ENCODE measurements at places on chromosomes 2 and 18. TPM values are rescaled to one million over a fixed set of nuclear protein-coding genes. Genes with fewer than 3 reads are reported as not detected.
A peak's percentile ranks its signal among the peaks of the same experiment; 100 is the strongest.

The VAMP5 gene
- 8.4 TPM for total RNA-seq

The PLB1 gene
- total RNA-seq, result 7.4 TPM

The TCF7L1 gene
- total RNA-seq, result 7.0 TPM

The PMAIP1 gene
- 4.1 TPM for total RNA-seq

The LRRTM4 gene
- total RNA-seq, result 6.2 TPM

The SALL3 gene
- total RNA-seq, result 40.8 TPM

The BMP10 gene
- total RNA-seq, result not detected

The MAL gene
- 3.1 TPM for total RNA-seq

The HYCC2 gene
- total RNA-seq, result 13.6 TPM

The SMCHD1 gene
- total RNA-seq, result 65.1 TPM

The MEP1B gene
- 0.34 TPM for total RNA-seq

DNA sequence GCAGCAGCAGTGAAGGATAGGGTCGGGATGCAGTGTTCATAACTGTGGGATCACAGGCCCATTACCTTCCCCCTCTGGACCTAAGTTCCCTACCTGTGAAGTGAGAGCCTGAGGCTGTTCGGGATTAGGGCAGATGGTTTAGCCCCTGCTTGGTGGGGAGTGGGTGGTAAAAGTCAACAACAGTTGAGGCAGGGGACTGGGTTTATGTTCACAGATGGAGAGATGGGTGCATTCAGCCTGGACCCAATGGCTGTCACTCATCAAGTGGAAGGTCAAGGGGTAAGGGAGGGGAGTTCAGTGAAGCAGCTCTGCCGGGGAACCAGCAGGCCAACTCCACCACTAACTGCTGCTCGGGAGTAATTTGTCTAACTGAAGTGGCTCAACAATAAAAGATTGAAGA lies 180.4 kb downstream of the FAM210A start:
- no peaks in the 10 kb centered on the region for H3K27me3 ChIP-seq
- H3K36me3 ChIP-seq, result no peaks in the 10 kb centered on the region
- H3K27ac ChIP-seq, result no peak overlapping the region
- peaks cover 28% of the 10 kb centered on the region for H3K4me1 ChIP-seq
- H3K4me3 ChIP-seq, result no peak overlapping the region
- DNase-seq, result no peak

DNA sequence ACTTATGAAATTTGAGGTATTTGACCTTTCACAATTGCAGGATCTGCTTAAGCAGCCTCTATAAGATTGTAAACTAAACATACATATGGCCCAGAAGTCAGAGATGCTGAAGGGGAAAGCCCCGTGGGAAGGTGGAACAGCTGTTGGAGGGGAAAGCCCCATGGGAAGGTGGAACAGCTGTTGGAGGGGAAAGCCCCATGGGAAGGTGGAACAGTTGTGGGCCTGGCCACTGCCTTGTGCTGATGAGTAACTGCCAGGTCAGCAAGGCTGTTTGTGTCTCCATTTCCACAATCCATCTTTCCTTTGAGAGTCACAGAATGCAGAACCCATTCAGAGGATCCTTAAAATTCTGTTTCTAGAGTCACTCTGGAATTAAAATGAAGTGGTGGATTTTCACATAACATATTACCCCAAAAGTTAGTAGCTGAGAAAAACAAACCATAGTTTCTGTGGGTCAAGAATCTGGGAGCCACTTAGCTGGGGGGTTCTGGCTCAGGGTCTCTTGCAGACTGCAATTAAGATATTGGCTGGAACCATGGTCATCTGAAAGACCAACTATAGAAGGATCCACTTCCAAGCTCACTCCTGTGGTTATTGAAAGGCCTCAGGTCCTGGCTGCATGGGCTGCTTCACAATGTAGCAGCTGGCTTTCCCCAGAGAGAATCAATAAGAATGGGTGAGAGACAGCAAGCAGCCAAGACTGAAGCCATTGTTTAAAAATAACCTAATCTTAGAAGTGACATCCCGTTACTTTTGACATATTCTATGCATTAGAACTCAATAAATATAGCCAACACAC lies 86.6 kb upstream of the CAVIN2 start:
- DNase-seq, result no peak
- no peak overlapping the region for H3K4me3 ChIP-seq
- H3K27ac ChIP-seq, result no peak overlapping the region
- no peaks in the 10 kb centered on the region for H3K27me3 ChIP-seq

DNA sequence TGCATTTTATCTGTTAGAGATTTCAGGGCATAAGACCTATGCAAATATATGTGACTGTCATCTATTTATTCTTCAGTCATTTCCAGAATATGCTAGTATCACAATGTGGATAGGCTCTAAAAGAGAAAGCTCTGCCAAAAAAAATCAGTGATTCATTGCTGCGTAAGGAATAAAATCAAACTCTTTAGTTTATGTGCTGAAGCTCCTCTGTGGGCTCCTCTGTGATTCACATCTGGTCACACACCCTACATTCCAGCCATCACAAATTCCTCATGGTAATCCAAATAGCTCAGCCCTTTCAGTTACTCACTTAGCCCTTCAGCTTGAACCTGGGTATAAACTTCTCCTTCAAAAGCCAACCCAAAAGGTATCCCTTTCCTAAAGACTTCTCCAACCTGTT lies 21.4 kb downstream of the DLGAP1 start:
- no peaks in the 10 kb centered on the region for H3K4me1 ChIP-seq
- no peak overlapping the region for H3K4me3 ChIP-seq
- DNase-seq, result no peak
- no peaks in the 10 kb centered on the region for H3K27me3 ChIP-seq
- H3K27ac ChIP-seq, result no peak overlapping the region

- H3K27ac ChIP-seq, result no peak overlapping the region
- no peaks in the 10 kb centered on the region for H3K36me3 ChIP-seq
- no peak for DNase-seq
- H3K4me1 ChIP-seq, result no peaks in the 10 kb centered on the region
- no peaks in the 10 kb centered on the region for H3K27me3 ChIP-seq
- no peak overlapping the region for H3K4me3 ChIP-seq
Measured at GRCh38 chr18:27793013-27793785, 383.7 kb downstream of the CDH2 start.

GRCh38 chr2:190572246-190572645 lies 37.7 kb upstream of the NEMP2 start:
- no peaks in the 10 kb centered on the region for H3K4me1 ChIP-seq
- H3K27me3 ChIP-seq, result no peaks in the 10 kb centered on the region
- no peak overlapping the region for H3K4me3 ChIP-seq

- no peak overlapping the region for H3K27ac ChIP-seq
- no peaks in the 10 kb centered on the region for H3K36me3 ChIP-seq
- no peak overlapping the region for H3K4me3 ChIP-seq
- no peak for DNase-seq
- H3K4me1 ChIP-seq, result no peaks in the 10 kb centered on the region
Measured at GRCh38 chr2:100953406-100954043, 48.6 kb upstream of the RPL31 start.

DNA sequence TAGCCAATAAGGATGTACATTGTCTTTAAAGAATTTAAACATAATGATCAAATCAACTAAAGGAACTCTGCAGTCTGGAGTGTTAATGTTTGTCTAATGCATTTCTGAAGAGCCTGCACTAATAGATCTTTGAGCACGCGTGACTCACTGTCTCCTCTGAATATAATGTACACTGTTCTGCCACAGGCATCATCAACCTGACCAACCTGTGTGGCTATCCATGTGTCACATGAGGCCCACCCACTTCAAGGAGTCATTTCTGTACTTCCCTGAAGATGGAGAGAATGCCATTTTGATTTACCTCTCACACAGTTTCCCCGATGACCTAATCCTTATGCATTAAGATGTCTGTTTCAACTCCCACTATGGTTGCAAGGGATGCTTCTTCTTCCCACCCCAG lies 434.0 kb upstream of the SPHKAP start:
- H3K27me3 ChIP-seq, result no peaks in the 10 kb centered on the region
- no peaks in the 10 kb centered on the region for H3K4me1 ChIP-seq
- no peak for DNase-seq
- H3K4me3 ChIP-seq, result no peak overlapping the region
- H3K27ac ChIP-seq, result no peak overlapping the region

GRCh38 chr18:11183637-11184036 lies 34.3 kb upstream of the PIEZO2 start:
- H3K4me1 ChIP-seq, result no peaks in the 10 kb centered on the region
- no peak overlapping the region for H3K27ac ChIP-seq
- H3K36me3 ChIP-seq, result no peaks in the 10 kb centered on the region
- no peak for DNase-seq

GRCh38 chr2:203689426-203690116 lies 16.9 kb upstream of the CD28 start:
- DNase-seq, result no peak
- H3K27me3 ChIP-seq, result no peaks in the 10 kb centered on the region
- H3K27ac ChIP-seq, result no peak overlapping the region
- no peaks in the 10 kb centered on the region for H3K36me3 ChIP-seq

- no peaks in the 10 kb centered on the region for H3K36me3 ChIP-seq
- no peak overlapping the region for H3K27ac ChIP-seq
- no peaks in the 10 kb centered on the region for H3K4me1 ChIP-seq
- H3K4me3 ChIP-seq, result no peak overlapping the region
Measured at GRCh38 chr18:51153659-51154371, 43.7 kb downstream of the MEX3C start.

- H3K27ac ChIP-seq, result no peak overlapping the region
- H3K4me3 ChIP-seq, result no peak overlapping the region
- no peaks in the 10 kb centered on the region for H3K27me3 ChIP-seq
Measured at GRCh38 chr2:481388-481787, 193.5 kb upstream of the ALKAL2 start.

GRCh38 chr2:200762127-200762526 lies 49.6 kb upstream of the BZW1 start:
- no peak overlapping the region for H3K4me3 ChIP-seq
- no peak for DNase-seq
- no peaks in the 10 kb centered on the region for H3K27me3 ChIP-seq
- no peaks in the 10 kb centered on the region for H3K36me3 ChIP-seq

DNA sequence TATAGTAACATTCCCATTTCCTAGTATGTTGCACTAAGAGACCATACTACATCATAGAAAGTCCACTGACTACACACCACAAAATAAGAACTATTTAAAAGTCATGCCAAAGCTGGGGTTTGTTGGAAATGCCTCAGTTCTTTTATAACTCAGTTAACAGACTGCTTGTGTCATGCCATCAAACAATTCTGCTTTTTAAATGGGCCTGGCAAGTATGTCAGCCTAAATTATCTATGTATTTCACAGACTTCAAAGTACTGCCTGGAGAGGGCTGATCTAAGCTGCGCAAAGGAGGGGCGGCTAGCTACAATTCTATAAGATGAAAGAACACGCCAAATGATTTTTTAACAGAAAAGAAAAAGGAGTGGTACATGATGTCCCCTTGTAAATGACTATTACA lies 49.6 kb downstream of the FARSB start:
- H3K4me1 ChIP-seq, result no peaks in the 10 kb centered on the region
- H3K4me3 ChIP-seq, result no peak overlapping the region
- H3K27me3 ChIP-seq, result no peaks in the 10 kb centered on the region
- no peak overlapping the region for H3K27ac ChIP-seq
- H3K36me3 ChIP-seq, result no peaks in the 10 kb centered on the region

DNA sequence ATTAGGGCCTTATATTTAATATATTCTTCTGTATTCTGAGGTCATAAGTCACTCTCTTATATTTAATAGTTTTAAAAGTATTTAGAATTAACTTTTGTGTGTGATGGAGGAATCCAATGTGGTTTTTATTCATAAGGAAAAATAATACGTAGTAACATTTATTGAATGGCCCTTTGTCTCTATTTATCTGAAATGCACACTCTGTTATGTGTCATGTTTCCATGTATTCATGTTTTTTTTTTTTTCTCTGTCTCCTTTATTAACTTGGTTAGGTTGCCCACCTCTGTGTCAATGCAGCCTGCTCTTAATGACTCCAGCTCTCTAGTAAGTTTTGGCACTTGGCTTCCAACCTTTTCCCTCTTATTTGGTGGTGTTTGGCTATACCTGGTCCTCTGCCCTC lies 33.8 kb downstream of the RNF144A start:
- H3K4me1 ChIP-seq, result no peaks in the 10 kb centered on the region
- no peaks in the 10 kb centered on the region for H3K36me3 ChIP-seq
- H3K4me3 ChIP-seq, result no peak overlapping the region
- H3K27me3 ChIP-seq, result no peaks in the 10 kb centered on the region
- DNase-seq, result no peak
- no peak overlapping the region for H3K27ac ChIP-seq

DNA sequence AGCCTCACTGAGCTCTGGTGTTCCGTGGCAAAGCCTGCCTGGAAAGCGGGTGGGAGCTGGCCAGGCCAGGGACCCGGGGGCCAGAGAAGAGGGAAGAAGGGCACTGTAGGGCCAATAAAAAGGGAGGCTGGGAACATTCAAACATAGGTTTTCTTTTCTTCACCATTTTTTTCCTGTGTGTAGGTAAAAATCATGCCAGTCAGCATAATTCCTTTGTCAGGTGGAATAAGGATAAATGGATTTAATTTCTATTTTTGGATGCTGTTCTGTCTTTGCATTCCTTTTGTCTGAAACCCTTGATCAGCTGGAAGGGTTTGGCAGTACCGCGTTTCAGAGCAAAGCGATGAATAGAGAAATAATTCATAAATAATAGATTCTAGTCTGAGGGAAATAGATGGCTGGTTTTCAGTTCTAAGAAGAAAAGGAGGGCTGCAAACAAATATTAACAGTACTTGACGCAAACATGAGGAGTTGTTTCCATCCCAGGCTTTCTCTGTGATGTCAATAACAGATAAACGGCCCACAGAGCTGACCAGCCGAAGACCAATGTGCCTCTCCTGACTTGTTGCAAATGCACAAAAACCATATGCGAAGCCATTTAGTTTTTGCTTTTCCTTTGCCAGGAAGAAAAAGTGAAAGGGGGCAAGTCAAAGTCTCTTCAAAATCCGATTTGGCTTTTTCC lies 384.4 kb downstream of the TSN start:
- H3K27ac ChIP-seq, result no peak overlapping the region
- DNase-seq, result no peak
- no peaks in the 10 kb centered on the region for H3K27me3 ChIP-seq
- no peak overlapping the region for H3K4me3 ChIP-seq
- no peaks in the 10 kb centered on the region for H3K4me1 ChIP-seq

DNA sequence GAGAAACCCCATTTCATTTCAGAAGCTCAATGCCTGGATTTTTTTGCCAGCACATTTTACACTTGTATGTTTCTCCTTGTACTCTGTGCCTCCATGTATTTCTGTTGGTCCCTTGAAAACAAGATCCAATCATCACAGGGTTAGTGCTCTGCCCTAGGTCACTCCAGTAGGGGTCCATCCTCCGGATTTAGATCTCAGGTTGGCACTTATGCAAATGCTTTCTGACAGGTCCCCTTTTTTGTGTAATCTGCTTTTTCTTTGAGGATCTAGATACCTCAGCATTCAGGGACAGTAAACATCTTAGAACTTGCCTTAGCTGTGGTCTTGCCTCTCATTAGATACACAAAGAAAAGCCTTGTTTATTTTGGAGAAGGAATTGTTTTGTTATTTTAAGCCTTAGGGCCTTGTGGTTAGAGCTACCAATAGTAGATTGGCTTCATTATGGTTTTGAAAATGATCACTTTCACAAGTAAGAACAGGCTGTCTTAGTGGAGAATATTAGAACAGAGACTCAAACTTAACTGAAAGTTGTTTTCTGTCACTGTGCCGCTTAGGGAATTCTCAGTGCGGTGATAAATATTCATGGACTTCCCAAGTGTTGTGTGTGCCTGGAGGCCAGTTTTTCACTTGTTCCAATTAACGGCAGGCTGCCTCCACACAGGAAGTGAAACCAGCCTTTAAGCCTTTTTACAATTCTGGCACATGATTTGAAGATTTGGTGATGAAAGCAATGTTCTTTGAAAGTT lies 7.8 kb downstream of the MERTK start:
- H3K4me1 ChIP-seq, result peaks cover 20% of the 10 kb centered on the region
- no peak overlapping the region for H3K4me3 ChIP-seq
- H3K27me3 ChIP-seq, result no peaks in the 10 kb centered on the region
- no peaks in the 10 kb centered on the region for H3K36me3 ChIP-seq
- peak overlapping the region; percentile 72 for H3K27ac ChIP-seq
- DNase-seq, result no peak

- no peaks in the 10 kb centered on the region for H3K36me3 ChIP-seq
- DNase-seq, result peak; percentile 13
- H3K27me3 ChIP-seq, result no peaks in the 10 kb centered on the region
- H3K4me3 ChIP-seq, result no peak overlapping the region
Measured at GRCh38 chr18:68409576-68409975, 305.3 kb downstream of the TMX3 start.

Measured in prostate gland (tissue), 2 donors.